Lung (tissue), 17 donors: ENCODE measurements at places on chromosomes 4 and X. TPM values are rescaled to one million over a fixed set of nuclear protein-coding genes. Genes with fewer than 3 reads are reported as not detected.

GRCh38 chr4:11038926-11039325, 354.4 kb upstream of the CLNK start:
- DNase-seq, result no peak

GRCh38 chr4:23782778-23783437, 106.9 kb downstream of the PPARGC1A start:
- DNase-seq, result no peak

SGMS2 gene
- 124 TPM for total RNA-seq

DNA sequence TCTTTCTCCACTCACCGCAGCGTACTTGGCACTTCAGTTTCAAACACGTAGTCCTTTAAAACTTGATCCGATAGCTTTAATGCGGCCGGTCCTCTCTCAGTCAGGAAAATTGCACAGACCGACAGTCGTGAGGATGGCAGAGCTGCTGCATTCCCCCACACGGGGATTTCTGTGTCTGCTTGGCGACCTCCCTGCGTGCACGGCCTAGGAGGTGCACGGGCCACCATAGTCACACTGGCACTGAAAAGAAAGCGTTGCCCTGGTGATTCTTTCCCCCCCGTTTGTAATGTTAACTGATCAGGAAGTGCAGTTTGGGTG, 10.3 kb downstream of the AKAP17A start:
- no peak for DNase-seq

- DNase-seq, result no peak
Measured at GRCh38 chr4:184387351-184387750, 87.0 kb downstream of the IRF2 start.

GRCh38 chr4:150141756-150142155, 63.5 kb downstream of the DCLK2 start:
- DNase-seq, result no peak

DNA sequence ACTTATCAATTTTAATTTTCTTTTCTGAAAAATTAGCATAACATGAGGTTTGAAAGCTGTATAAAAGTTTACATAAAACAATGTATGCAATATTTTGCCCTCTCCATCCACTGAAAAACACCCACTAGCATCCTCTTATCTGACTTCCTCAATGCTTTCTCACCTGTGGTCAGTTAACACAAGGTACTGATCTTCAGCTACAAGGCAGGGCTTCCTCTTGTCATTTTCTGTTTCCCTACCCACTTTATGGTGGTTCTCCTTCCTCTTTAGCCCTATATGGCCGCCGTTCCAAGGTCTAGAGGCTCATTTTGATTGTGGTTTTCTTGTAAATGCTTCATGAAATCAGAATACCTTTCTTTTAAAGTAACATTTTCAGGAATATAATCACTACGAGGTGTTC, 618.6 kb upstream of the CPEB2 start:
- DNase-seq, result no peak

PAPSS1 gene
- 50.7 TPM for total RNA-seq

- DNase-seq, result no peak
Measured at GRCh38 chrX:153768311-153769157, 4.5 kb downstream of the PLXNB3 start.

- DNase-seq, result no peak
Measured at GRCh38 chr4:82482387-82482786, 52.0 kb downstream of the ENOPH1 start.

VCX gene
- total RNA-seq, result not detected

DNA sequence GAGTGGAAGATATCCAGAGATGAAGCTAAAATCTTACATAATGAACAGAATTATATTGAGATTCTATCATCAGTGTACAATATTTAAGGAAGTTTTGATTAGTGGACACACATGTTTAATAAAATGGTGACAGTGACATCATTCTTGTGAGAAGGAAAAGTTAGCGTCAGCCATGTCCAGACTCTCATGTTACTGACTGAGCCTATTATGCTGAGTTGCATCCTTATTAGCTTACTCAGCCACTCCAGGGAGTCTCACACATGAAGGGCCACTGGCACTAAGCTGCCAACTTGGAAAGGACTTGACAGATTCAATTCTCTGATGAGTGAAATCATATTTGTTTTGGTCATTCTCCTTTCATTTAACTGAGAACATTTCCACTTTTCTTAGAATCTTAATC, 170.6 kb downstream of the BANK1 start:
- no peak for DNase-seq

GRCh38 chrX:108312011-108312410, 126.2 kb downstream of the COL4A6 start:
- peak; percentile 17 for DNase-seq

GRCh38 chr4:5277079-5277478, 225.8 kb downstream of the STK32B start:
- DNase-seq, result no peak

DNA sequence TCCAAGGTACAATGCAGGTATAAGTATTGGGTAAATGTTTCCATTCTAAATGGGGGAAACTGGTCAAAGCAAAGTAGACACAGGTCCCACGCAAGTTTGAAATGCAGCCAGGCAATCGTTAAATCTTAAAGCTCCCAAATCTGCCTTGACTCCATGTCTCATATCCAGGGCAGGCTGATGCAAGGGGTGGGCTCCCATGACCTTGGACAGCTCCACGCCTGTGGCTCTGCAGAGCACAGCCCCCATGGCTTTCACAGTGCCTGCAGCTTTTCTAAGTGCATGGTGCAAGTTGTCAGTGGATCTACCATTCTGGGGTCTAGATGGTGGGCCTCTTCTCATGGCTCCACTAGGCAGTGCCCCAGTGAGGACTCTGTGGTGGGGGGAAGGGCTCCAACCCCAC, 436.4 kb downstream of the DMD start:
- no peak for DNase-seq

SERPINA7 gene
- total RNA-seq, result not detected

DNA sequence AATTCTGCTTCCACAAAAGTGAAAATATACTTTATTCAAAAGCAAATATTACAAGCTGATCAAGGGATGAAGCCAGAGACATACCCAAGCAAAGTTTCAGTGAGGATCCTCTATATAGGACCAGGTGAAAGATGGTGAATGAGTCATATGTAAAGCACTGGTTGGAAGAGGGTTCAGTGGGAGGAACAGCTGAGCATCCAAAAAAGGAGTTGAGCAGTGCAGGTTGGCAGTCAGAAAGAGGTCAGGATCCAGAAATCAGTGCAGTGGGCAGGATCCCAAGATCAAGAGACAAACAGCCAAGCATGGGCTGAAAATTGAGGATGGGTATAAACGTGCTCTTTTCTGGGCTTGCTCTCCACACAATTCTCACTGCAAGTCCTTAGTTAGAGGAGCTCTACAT, 30.3 kb downstream of the OTC start:
- no peak for DNase-seq

PARM1 gene
- total RNA-seq, result 101 TPM

GRCh38 chr4:106497271-106497670, 128.7 kb upstream of the GIMD1 start:
- DNase-seq, result no peak

DNA sequence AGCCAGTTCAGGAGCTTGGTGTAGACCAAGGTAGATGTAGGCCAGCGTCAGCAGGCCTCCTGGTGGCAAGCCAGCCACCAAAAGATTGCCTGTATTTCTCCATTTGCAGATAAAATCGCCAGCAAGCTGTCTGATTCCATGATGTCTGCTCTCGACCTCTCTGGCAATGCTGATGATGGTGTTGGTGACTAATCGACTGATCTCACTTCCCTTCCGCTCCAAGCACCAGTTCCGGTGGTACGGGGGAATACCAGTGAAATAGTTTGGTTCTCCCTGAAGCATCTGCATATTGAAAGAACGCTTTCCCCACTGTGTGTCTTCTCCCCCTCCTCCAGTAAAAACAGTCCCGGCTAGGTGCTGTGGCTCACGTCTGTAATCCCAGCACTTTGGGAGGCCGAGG, 30.4 kb downstream of the GNL3L start:
- DNase-seq, result no peak

- DNase-seq, result no peak
Measured at GRCh38 chr4:128471576-128471975, 184.0 kb upstream of the PGRMC2 start.

- DNase-seq, result no peak
Measured at GRCh38 chr4:186954956-186955355, 231.3 kb upstream of the FAT1 start.

- DNase-seq, result no peak
Measured at GRCh38 chrX:34576864-34577263, 80.2 kb downstream of the TMEM47 start.

CXCL1 gene
- 51.7 TPM for total RNA-seq

HEPH gene
- 9.5 TPM for total RNA-seq

DACH2 gene
- total RNA-seq, result 4.6 TPM

DNA sequence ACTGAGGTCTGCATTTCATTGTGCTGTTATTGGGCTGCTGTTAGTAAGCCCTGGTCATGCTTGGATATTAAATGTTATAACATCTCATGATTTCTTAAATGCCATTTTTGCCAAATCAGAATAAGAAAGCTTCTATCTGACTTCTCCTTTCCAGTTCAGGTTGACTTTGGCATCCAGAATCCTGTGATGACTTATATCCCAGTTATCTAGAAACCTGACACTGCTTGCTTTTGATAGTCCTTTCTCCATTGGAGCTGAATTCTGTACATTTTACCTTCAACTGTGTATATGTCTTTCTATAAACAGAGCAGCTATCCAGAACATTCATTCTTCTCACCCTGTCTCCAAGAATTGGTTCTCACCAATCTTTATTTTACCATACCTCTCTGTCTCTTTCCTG, 257.7 kb upstream of the GNPDA2 start:
- no peak for DNase-seq

MAGEB10 gene
- total RNA-seq, result not detected

GRCh38 chr4:81492606-81493230, 21.0 kb upstream of the RASGEF1B start:
- DNase-seq, result no peak

DNA sequence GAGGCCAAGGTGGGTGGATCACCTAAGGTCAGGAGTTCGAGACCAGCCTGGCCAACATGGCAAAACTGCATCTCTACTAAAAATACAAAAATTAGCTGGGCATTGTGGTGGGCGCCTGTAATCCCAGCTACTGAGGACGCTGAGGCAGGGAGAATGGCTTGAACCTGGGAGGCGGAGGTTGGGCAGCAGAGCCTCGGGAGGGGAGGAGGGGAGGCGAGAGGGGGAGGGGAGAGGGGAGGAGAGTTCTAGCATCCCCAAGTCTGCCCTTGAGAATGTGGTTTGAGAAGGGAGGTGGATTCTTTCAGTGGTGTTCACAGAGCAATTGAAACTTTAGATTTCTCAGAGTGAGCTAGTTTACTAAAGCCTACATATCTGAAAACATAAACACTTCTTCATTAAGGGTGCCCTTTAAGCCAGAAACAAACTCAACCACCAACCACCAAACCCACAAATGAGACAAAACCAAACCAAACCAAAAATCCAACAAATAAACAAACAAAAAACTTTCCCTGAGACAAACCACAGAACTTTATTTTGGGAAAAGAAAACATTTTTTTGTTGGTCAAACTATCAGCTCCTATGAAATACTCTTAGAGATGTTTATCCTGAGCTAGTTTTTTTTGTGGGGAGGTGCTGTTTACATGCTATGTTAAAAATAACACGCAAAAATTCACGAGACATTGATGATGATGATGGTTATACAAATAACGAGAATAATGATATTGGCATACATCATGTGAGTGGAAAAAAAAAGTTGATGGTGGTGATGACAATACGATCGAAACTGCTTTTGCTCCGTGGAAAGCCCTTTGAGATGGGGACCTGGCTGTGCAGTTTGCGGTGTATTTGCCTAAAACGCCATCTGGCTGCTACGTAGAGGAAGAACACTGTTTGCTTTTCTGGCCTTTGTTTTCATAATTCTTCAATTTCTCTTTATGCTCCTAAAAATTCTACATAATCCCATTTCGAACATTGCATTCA, 98.2 kb upstream of the PRKX start:
- DNase-seq, result peak; percentile 50

- no peak for DNase-seq
Measured at GRCh38 chr4:168515222-168516011, 18.6 kb downstream of the PALLD start.

DNA sequence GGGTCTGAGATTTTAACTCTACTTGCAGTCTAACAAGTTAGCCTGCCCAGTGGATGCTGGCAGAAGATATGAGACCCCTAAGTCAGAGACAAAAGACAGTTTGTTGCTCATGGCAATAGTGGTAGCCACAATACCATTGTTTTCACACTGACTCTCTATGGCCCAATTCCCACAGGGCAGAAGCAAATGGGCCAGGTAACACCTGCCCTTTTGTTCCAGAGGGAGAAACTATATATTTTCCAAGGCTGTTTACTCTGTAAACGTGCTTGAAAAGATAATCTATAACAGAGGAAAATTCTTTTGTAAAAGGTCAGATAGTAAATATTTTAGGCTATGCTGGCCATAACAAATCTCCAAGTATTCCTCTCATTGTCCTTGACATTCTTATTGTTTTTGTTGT, 57.2 kb upstream of the NPNT start:
- no peak for DNase-seq

DNA sequence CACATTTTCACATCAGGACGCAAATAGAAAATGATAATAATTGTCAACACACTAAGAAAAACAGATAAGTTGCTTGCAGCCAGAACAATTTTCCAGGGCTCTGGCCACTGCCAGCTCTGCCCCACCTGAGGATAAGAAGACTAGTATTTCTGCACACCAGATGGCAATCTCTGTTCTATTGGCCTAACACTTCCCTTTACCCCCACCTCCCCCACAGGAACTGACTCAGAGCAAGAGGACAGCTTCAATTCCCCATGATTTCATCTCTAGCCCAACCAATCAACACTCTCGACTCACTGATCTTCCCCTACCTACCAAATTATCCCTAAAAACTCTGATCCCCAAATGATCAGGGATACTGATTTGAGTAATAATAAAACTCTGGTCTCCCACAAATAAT, 164.0 kb downstream of the SMARCA1 start:
- no peak for DNase-seq

DNA sequence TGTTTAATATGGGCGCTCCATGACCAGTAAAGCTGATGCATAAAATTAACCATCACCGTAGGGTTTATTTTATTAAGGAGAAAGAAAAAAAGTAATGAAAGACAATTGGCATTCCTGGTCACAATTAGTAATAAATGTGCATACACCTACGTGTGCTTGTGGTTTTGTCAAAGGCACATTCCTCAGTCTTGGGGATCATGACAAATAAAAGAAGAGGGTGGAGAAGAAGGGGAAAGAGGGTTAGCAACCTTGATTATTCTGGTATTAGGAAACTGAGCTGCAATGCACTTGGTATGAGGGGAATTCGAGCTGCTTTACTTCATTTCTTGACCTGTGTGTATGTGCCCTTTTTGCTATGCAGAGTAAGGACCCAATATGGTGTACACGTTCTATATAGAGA, 1798.3 kb upstream of the PCDH7 start:
- DNase-seq, result no peak

ANKRD17 gene
- total RNA-seq, result 44.9 TPM

GRCh38 chr4:143883529-143883928, 21.8 kb downstream of the GYPE start:
- no peak for DNase-seq

C1QTNF7 gene
- 3.1 TPM for total RNA-seq
